ENCODE measurements at places on chromosomes 16 and 17. TPM values are rescaled to one million over a fixed set of nuclear protein-coding genes. Genes with fewer than 3 reads are reported as not detected.

AURKB gene
- 146 TPM for total RNA-seq

NRN1L gene
- total RNA-seq = 0.60 TPM

CACNG5 gene
- not detected for total RNA-seq

DPEP3 gene
- 0.12 TPM for total RNA-seq

Measured in activated T-cell treated with anti-CD3 and anti-CD28 coated beads, Interleukin-2, amount 50 U/mL, for 72 hours (primary cell).